ENCODE measurements at places on chromosomes 2 and 18.

- no peak for DNase-seq
These were observed 46.4 kb downstream of the ADCY3 start for GRCh38 chr2:24873619-24874018.

- no peak for DNase-seq
These were observed 268.8 kb downstream of the ARHGAP15 start for GRCh38 chr2:143397884-143398614.

- DNase-seq = no peak
These were observed 193.9 kb upstream of the HS6ST1 start for GRCh38 chr2:128512379-128513115.

DNA sequence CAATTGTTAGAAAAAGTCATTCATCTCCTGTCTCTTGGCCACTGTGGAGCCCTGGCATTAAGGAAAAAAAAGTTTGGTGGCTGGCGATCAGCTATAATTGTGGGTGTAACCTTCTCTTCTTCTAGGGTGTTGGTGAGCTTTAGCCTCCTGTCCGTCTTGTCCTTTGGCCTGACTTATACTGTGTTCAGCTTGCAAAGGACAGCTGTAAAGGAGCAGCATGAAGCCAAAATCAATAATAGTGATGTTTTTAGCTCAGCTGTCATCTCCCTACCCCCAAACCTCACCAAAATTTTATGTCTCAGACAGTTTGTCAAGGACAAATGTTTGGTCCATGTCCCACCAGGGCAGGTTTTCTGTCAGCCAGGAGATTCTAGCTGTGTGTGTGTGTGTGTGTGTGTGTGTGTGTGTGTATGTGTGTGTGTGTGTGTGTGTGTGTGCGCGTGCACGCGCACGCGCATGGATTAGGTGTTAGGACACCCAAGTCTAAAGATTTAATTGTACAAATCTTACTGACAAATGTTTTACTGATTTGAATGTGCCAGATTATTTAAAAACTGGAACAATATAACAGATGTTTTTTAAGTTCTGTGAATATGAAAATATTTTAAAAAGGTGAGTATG, 109.2 kb downstream of the PTPRM start:
- no peak for DNase-seq

DNA sequence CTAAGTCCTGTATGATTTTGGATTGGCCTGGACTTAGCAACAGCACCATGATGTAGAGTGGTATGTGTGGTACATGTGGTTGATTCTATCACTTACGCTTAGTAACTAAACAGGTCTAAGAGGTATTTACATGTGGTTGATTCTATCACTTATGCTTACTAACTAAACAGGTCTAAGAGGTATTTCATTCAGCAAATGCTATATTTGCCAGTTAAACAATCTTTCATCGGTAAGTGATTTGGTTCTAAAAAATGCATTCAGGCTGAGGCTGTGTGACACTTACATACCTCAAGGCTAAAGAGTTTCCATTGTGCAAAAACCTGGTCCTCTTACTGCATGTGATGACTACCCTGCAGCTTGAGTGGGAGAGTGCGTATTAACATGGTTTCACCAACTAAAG, 13.1 kb downstream of the EIF4E2 start:
- no peak for DNase-seq

DNA sequence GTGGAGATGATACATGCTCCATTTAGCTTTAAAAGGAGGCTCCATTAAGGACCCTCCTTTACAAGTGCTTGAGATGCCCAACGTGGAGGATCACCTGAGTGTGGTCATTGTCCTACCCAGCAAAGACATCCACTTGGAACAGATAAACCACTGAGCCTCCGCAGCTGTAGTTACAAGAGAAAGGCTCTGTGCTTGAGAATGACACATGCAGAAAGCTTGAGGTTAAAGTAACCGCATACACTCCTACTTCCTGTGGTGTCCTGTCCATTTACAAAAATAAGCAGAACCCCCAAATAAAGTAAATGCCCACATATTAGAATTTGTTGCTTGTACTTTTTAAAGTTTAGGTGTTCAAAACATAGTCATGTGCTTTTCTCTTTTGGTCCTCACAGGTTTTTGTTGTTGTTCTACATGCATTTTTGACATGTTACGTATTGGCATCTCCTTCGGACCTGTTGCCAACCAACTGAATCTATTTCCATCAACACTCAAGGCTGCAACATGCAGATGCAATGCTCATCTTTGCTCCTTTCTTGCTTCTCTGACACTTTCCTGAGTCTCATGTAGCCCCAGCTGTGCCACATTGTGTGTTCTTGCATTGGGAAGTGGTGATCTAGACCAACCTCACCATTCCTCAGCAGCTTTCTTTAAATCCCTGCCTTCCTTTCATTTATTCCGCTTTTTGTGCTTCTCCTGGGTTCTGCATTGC, 56.0 kb downstream of the SERPINB7 start:
- no peak for DNase-seq

- no peak for DNase-seq
These were observed 95.1 kb downstream of the BAZ2B start for GRCh38 chr2:159521272-159521671.

DNA sequence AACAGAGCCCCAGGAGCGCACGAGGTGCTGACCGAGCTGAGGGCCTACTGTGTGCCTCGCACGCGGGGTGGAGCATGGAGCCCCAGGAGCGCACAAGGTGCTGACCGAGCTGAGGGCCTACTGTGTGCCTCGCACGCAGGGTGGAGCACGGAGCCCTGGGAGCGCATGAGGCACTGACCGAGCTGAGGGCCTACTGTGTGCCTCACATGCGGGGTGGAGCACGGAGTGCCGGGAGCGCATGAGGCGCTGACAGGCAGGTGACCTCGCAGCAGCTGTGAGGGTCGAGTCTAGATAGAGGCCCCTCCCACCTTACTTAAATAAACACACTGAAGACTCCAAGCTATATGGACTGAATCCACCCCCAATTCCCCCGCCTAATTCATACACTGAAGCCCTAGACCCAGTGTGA, 60.3 kb downstream of the EIPR1 start:
- no peak for DNase-seq

DNA sequence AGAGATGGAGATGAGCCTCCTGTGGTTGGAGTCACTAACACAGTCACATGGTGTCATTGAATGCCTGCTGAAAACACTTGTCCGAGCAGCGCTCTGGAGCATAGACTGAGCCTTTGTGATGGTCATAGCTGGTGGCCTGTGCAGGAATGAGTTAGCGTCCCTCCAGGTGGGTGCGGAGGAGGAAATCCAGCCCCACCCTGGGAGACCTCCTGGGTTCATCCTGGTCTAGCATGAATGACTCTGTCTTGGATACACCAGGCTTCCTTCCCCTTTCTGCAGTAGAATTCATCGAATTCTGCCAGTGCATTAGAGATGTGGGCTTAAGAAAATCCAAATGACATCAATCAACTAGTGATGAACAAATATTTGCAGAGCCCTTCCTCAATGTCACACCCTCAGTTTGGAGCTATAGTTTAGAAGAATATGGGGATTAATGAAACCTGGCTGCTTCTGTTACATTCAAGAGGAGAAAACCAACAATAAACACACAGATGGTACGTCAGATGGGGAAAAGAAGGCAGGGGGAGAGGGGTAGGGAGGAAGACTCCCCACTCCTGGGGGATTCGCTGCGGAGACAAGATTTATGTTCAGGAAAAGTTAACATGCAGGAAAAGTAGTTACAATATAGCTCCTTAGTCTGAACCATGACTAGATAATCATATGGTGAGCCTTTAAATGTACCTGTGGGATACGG, 136.7 kb downstream of the DDX1 start:
- no peak for DNase-seq

- DNase-seq = no peak
These were observed 184.2 kb downstream of the PIEZO2 start for GRCh38 chr18:10965119-10965518.

GRCh38 chr2:46818141-46818621, 97.4 kb downstream of the MCFD2 start:
- DNase-seq = no peak

DNA sequence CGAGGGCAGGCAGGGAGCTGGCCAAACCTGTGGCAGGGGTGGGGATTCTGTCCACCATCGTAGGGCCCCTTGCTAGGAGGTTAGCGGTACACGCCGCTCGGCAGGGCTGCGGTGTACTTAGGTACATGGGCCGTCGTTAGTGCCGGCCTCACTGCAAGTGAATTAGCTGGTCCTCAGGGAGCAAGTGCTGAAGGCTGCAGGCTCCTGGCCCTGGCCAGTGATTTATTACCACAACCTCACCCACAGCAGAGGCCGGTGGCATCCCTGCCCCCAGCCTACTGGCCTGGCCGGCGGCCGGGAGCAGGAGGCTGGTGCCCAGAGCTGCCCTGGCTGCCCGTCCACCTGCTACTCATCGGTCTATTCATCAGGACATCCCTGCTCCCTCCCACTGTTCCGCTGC, 19.6 kb upstream of the PTMA start:
- no peak for DNase-seq

DNA sequence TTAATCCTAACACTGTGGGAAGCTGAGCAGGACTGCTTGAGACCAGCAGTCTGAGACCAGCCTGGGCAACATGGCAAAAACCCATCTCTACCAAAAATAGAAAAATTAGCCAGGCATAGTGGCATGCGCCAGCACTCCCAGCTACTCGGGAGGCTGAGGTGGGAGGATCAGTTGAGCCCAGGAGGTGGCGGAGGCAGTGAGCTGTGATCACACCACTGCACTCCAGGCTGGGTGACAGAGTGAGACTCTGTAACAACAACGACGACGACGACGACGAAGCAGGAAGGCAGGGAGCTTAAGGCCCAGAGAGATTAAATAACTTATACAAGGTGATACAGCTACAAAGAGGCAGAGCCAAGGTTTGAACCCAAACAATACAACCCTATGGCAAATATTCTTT, 37.3 kb downstream of the CFAP36 start:
- DNase-seq = no peak

GRCh38 chr2:174614261-174614660, 16.7 kb upstream of the WIPF1 start:
- DNase-seq = no peak

DNA sequence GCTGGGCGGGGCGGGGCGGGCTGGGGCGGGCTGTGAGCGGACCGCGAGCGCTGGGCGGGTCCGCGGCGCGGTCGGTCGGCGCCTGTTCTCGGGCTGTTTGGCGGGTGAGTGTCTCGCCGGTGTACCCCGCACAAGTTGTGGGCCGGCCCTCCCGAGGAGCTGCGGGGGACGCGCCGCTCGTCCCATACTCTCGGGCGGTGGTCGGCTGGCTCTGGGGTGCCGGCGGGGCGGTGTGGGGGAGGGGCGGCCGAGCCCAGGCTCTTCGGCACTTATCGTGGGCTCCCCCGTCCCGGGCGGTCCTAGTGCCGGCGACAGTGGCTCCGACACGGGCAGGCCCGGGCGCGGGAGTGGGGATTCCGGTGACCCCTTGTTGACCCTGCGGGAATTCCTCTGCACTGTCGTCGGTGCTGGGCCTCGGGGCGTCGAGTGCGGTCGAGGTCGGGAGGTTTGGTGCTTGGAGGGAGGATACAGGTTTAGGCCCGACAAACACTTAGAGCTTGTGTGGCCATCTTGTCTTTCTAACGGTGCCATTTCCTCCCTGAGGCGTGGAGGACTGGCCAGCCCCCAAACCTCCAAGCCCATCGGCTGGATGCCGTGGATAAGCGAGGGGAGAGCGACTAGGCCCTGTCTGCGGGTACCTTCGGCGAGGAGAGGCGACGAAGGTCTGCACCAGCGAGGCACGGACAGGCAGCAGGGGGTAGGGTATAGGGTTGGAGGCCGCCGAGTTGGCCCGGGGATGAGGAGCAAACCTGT, at the start of gene SEPTIN2:
Gene SEPTIN2, plus strand, starts transcription at position 47 of the 753 bp plus-strand sequence. CDS start 8,308 bp downstream, outside the sequence.
- DNase-seq = peak; percentile 59

GRCh38 chr2:70939001-70939838, 3.5 kb downstream of the ATP6V1B1 start:
- no peak for DNase-seq

DNA sequence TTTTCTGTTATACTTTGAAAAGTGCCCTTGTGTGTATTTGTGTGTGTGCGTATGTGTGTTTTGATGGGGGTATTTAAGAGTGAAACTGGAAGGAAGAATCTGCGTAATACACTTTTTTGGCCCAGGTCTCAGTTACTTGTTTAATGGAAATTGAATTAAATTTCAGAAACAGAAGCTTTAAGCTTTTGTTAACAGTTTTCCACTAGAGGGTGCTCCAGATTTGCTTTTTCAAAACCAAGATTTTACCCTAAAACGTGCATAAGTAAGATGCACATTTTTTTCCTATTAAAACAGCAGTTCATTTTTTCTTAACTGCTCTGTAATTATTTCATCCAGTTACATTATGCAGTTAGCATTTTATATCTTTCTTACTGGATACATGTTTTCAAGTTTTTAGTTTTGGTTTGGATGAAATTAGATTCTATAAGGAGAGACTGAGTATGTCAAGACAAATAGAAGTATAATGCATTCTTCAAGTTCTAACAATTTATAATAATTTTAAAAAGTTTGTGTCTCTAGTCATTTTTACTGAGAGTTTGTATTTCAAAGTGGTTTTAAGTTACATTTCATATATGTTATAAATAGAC, 97.2 kb downstream of the PIK3C3 start:
- DNase-seq = no peak
